ENCODE measurements at places on chromosomes 2 and 18.

DNA sequence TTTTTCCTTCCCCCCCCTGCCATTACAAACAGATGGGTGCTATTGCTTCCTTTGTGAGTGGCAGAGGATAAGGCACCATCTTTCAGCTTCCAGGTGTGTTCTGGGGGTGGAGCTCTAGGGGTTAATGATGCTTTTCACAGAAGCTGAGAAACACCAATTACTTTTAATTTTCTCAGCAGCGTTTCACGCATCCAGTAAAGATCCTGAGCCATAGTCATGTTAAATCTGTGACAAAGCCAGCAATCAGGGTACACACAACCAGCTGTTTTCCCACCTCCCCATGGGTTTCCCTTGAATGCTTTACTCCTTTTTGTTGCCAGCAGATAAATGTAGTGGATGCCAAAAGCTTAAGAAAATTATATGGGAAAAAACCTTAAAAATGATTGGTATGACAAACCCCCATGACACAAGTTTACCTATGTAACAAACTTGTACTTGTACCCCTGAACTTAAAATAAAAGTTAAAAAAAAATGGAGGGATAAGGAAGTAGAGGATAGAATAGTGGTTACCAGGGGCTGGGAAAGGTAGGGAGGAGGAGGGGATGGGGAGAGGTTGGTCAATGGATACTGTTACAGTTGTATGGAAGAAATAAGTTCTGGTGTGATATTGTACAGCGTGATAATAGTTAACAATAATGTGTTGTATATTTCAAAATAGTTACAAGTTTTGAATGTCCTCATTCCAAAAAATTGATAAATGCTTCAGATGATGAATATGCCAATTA lies 70.0 kb downstream of the ACOXL start:
- no peak for DNase-seq

DNA sequence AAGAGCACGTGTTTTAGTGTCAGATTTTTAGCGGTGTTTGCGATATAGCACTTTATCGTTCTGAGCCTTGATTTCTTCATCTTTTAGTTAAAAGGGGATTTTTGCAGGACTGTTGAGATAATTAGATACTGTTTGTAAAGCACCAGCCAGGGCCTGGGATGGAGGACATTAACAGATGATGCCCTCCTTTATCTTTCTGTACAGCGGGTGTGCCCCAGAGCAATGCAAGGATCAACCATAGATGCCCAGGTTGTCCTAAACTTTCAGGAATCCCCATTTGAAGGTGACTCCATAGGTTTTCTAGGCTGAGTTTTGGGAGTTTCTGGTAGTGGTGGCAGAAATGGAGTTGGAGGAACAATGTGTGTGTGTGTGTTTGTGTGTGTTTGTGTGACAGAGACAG lies 97.0 kb upstream of the SPRED2 start:
- no peak for DNase-seq

- no peak for DNase-seq
Measured at GRCh38 chr2:11749646-11750349, 3.4 kb downstream of the LPIN1 start.

- no peak for DNase-seq
Measured at GRCh38 chr2:145692971-145693478, 1173.1 kb upstream of the ZEB2 start.

GRCh38 chr2:70946832-70947442 lies 11.2 kb downstream of the ATP6V1B1 start:
- peak; percentile 17 for DNase-seq

GRCh38 chr2:48617618-48618017 lies at the start of gene GTF2A1L:
TSS of gene GTF2A1L (plus strand) at chr2:48617856. CDS start at chr2:48617875, 19 bp downstream.
- DNase-seq = no peak

DNA sequence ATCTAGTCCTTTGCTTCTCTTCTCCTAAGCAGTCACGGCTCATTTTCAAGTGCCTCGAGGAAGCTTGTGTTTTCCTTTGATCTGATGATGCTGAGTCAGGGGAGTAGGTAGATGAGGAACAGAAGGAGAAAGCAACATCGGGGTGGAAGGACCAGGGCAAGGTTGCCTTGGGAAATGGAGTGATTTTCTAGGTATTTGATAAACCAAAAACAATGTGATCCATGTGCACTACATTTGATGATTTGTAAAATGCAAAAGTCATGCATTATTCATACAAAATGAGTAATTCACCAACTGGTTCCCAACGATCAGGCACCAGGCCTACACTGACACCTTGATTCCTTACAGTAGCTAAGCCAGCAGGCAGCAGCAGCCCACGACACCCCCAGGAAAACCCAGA lies 205.3 kb downstream of the ANAPC1 start:
- no peak for DNase-seq

GRCh38 chr2:199982126-199982843 lies 26.9 kb downstream of the MAIP1 start:
- no peak for DNase-seq

DNA sequence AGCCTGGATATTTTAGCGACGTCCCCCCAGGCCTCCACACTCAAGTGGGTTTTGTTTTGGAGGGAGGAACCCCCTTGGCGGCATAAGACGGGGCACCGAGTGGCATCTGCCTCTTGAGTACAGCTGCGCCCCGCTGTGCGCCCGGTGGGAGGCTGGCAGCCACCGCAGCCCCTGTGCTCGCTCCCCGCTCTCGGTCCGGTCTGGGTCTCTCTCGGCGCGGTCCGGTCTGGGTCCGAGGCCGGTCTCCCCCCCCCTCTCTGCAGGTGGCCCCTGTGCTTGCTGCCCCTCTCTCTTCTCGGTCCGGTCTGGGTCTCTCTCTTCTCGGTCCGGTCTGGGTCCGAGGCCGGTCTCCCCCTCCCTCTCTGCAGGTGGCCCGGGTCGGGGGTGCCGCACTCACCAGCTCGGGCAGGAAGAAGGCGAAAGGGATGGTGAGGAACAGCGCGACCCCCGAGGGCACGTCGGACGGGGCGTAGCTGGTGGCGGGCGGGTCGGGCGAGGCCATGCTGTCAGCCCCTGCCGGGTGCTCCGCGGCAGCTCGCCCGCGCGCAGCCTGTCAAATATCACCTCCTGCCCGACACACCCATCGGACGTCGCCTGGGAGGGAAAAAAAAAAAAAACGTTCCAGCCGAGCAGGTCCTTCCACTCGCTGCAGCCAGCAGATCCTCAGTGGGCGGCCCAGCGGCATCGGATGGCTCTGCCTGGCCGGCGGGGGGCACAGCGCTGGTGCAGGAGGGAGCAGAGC lies at the start of gene MALL:
Gene MALL (minus strand): TSS at position 532 of the 742 bp plus-strand sequence. CDS start 30 bp downstream, at position 502.
- no peak for DNase-seq

DNA sequence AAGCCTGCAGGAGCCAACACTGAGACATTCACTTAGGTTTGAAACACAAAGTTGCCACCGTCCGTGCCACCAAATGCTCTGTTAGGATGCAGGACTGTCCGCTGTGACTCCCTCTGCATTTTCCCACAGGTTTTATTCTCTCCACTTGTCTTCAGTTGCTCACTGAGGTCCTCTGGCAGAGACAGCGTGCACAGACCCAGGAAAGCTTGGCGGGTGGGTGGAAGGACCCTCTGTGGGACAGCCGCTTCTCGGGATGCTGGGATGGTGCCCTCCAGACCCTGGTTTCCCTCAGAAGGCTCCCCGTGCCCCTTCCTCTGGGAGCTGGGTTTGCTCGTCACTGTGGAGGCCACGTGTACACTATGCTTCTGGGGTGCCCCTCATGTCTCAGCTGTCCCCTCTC lies 733.6 kb downstream of the GALR1 start:
- no peak for DNase-seq

- DNase-seq = no peak
Measured at GRCh38 chr2:207594731-207595130, 30.5 kb downstream of the METTL21A start.

Measured in T-cell (primary cell).